Camera-type eye (tissue), 1 donor: ENCODE measurements at places on chromosomes 4 and X. TPM values are rescaled to one million over a fixed set of nuclear protein-coding genes. Genes with fewer than 3 reads are reported as not detected.

NR0B1 gene
- total RNA-seq = not detected

NLGN3 gene
- total RNA-seq = 20.5 TPM

FAM114A1 gene
- 126 TPM for total RNA-seq

HEPH gene
- total RNA-seq = 55.7 TPM

GUCY1B1 gene
- 33.1 TPM for total RNA-seq
